ENCODE measurements at places on chromosomes 12 and 14. TPM values are rescaled to one million over a fixed set of nuclear protein-coding genes. Genes with fewer than 3 reads are reported as not detected.

Gene DACT1
- 9.3 TPM for total RNA-seq

Gene CYP27B1
- 0.42 TPM for total RNA-seq

Gene GALNT16
- 0.76 TPM for total RNA-seq

Gene GALNT6
- total RNA-seq, result 12.3 TPM

Gene ADAM21
- total RNA-seq, result 0.05 TPM

Gene LIN7A
- 0.76 TPM for total RNA-seq

Gene C1QL4
- total RNA-seq, result 0.05 TPM

Gene CKAP4
- 6.8 TPM for total RNA-seq

Gene CEBPE
- 2.5 TPM for total RNA-seq

Gene CCDC60
- total RNA-seq, result 0.52 TPM

Gene MAGOHB
- 47.3 TPM for total RNA-seq

Gene LGMN
- 109 TPM for total RNA-seq

Gene GPR68
- 1.4 TPM for total RNA-seq

Measured in thymus (tissue), 14 donors.